ENCODE measurements at places on chromosomes 2 and 18.
A peak's percentile ranks its signal among the peaks of the same experiment; 100 is the strongest.

GRCh38 chr2:188382107-188382506, 90.4 kb downstream of the GULP1 start:
- DNase-seq, result peak; percentile 56

DNA sequence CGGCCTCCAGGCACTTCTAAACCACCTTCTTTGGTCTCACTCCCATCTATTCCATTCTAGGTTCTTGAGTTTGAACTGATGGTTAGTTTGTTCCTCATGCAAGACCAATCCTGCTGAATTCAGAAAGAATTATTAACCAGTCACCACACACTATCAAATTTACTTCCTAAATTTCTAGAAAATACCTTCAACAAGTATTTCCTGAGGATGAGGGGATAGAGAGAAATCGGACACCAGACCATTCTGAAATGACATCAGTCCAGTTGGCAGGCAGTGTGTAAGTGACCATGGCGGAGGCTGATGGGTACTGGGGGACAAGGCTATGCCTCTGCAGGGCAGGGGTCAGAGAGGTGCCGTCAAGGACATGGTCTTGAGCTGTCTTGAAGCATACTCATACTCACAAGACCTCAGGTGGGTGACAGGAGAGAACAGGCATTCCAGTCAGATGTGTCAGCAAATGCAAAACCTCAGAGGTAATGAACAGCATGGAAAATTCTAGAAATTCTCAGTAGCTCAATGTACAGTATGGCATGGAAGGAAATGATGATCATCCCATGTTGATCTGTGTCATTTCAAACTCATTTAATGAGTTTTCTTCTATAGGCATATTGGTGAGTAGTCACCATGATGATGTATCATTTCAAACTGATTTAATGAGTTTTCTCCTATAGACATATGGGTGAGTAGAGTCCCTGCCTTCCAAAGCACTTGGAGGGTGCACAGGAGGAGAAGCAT, 119.6 kb downstream of the DDX1 start:
- no peak for DNase-seq

GRCh38 chr18:48913201-48913600, 37.6 kb downstream of the SMAD7 start:
- DNase-seq, result no peak

DNA sequence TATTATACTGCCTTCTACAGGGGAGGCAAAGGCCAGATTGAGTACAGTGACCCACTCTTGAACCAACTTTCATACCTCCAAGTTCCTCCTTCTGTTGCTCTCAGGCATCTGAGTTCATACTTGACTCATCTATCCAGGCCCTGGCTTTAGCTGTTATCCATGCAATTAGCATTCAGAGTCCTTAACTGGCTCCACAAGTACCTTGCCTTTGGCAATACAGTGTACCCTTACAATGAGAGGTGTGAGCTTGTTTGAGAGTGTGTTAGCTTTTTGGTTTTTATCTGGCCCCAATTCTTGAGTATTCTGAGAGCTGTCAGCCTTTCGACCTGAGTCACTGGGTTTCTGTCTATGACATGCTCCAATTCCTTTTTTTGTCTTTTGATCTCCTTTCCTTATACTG, 60.2 kb downstream of the EHD3 start:
- DNase-seq, result no peak

DNA sequence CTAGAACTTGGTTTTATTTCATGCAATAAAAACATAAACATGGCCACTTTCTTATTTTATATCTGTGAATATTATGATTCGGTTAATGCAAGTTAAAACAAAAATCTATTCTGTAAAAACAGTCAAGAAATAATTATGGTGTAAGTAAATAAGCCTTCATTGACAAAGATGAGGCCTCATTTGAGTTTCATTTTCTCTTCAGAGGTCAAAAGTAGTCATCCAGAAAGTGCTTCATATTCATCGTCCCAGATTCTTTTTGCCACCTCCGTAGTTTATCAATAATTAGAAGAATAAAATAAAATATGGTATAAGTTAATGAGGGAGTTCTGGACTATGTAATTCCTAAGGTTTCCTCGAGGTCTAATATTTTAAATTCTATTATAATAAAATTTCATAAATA, 19.4 kb upstream of the HNRNPA3 start:
- no peak for DNase-seq

DNA sequence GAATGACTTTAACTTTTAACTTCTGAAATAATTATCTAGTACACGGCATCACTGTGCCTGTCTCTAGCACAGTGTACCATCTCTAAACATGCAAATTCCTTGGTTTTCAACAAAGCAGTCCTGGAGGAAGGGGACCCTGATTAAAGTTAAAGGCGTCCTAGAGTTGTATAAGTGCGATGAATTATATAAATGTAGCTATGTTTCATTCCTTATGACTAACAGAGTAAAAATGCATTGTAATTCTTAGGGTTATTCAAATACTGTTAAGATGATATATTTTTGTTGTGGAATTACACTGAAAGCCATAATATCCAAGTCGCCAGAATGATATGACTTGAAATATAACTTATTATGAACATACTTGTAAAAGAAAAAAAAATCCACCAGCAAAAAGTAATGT, 544.9 kb upstream of the LINC00305 start:
- no peak for DNase-seq

All from HCEC 1CT (cell line).